HFF-Myc (cell line): ENCODE measurements at places on chromosomes 4 and X.

GRCh38 chrX:126655061-126655460, 102.4 kb upstream of the DCAF12L1 start:
- no peak for DNase-seq

DNA sequence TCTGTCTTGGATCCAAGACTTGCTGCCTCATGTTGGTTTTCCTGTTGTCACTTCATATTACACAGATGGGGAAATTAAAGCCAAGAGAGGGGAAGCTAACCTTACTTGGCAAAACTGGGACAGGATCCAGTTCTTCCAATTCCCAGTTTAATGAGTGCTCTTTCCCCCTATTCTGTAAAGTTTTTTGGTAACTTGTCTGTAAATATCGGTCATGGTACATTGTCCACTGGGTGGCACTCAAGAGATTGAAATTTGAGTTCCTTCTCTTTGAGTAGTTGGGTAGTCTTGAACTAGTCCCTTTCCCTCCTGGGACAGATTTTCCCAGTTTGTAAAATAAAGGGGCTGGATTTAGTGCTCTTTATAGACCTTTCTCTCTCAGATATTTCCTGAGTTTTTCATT, 12.4 kb upstream of the EOLA2 start:
- peak; percentile 38 for DNase-seq

DNA sequence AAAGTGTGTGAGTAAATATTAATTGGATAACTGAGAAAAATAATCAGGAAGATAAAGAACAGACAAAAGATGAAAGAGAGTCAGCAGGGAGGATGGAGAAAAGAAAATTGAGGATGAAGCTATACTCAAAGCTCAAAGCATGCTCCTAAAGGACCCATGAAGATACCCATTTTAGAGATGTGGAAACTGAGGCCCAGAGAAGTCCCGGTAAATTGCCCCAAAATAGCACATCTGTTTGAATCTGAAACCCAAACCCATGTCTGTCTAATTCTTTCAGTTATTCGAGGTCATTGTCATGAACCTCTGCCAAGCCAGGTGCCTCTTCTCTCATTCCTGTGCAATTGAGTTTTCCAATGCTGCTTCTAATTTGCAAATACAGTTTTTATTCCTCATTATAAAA, 29.6 kb upstream of the MSX1 start:
- no peak for DNase-seq

DNA sequence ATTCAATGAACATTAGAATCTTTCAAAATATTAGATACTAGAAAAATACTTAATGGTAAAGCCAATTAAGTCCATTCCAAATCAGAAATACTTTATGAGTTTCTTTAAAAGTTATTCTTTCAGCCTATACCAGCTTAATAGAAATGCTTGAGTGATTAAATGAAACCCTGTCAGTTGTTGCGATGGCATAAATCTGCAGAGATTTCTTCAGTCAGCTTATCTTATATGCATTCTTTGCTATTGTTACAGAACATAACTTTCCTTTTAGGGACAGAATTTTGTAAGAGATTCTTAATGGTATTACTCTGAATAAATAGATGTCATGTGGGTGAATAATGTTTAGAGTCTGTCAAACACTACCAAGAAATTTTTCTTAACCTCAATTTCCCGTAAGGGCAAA, 325.0 kb upstream of the HAND2 start:
- DNase-seq = no peak

GRCh38 chr4:117324851-117325491, 239.6 kb upstream of the TRAM1L1 start:
- DNase-seq = no peak

GRCh38 chr4:68359508-68359907, 9.6 kb upstream of the YTHDC1 start:
- DNase-seq = no peak

GRCh38 chr4:47451657-47452056, 11.8 kb downstream of the COMMD8 start:
- DNase-seq = peak; percentile 26

DNA sequence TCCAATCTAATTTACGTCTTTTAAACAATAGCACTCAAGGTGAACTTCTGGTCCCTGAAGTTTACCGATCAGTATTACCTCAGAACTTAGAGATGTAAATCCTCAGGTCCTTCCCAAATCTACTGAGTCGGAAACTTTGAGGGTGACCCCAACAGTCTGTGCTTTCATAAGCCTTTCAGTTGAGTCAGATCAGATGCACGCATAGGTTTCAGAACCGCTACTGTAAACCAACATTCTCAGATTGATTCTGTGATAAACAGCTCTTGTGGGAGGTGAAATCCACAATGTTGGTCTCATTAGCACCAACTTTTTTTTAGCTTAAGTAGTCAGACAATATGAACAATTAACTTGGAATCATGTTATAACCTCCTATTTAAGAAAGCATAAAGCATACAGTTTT, 86.0 kb downstream of the WWC2 start:
- DNase-seq = no peak

DNA sequence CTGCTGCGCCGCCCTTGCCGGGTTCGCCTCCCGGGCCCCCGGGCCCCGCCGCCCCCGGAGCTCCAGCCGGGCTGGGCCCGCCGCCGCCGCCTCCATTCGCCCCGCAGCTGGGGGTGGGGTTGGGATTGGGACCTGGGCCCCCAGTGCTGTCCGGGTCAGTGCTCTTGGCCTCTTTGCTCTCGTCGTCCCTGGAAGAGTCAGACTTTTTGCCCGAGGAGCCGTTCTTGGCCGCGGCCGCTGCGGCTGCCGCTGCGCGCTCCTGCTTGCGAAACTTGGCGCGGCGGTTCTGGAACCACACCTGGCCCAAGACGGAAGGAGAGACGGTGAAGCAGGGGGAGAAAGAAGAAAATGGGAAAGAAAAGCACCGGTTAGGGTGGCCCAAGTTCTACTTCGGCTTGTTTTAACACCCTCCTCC, 2.5 kb downstream of the PHOX2B start:
- DNase-seq = no peak

DNA sequence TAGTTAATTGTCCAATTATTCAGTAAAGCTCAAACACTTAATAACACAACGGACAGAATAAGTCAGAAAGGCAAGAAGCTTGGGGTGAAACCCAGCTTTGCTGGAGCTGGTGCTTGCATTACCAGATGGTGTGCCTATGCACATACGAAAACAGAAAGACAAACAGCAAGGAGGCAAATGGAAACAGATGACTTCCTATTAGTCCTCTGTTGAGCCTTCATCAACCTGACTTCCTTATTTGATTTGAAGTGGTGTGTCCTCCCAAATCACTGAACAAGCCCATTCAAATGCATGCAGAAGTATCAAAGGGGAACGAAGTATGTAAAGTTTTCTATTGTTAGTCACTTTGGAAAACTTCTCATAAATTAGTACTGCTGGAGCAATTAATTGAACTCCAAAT, 166.2 kb downstream of the ATP10D start:
- no peak for DNase-seq

- no peak for DNase-seq
Measured at GRCh38 chr4:7311205-7311604, 118.9 kb downstream of the SORCS2 start.

DNA sequence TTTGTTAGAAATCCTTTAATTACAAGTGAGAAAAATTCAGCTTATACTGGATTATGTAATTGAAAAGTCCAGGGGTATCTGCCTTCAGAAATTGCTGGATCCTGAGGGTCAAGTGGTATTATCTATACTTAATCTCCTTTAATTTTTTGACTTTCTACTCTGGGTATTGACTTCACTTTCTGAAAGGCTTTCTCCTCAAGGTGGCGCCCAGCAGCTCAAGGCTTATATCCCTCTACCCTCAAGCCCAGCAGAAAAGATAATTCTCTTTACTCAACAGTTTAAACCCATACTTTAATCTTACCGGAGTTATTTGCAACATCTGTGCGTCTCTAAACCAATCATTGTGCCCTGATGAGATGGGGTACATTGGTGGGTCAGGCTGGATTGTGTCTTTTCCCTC, 129.5 kb downstream of the LARP7 start:
- DNase-seq = no peak

DNA sequence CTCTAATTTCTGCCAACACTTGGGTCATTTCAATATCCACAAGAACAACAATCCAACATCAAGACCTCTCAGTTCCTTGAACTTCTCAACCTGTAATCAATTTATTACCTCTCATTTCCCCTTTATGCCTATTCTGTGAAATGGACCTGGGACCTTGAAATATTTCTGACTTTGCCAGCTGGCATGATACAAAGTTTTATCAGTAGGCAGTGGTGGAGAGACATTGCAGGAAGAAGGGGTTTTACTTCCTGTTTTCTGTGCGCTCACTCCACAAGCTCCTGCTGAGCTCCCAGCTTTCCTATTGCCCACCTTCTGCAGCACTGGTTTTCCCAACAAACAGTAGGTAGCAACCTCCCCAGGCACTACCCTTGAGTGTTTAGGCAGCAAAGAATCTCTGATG, 3.5 kb upstream of the ARHGEF6 start:
- no peak for DNase-seq

DNA sequence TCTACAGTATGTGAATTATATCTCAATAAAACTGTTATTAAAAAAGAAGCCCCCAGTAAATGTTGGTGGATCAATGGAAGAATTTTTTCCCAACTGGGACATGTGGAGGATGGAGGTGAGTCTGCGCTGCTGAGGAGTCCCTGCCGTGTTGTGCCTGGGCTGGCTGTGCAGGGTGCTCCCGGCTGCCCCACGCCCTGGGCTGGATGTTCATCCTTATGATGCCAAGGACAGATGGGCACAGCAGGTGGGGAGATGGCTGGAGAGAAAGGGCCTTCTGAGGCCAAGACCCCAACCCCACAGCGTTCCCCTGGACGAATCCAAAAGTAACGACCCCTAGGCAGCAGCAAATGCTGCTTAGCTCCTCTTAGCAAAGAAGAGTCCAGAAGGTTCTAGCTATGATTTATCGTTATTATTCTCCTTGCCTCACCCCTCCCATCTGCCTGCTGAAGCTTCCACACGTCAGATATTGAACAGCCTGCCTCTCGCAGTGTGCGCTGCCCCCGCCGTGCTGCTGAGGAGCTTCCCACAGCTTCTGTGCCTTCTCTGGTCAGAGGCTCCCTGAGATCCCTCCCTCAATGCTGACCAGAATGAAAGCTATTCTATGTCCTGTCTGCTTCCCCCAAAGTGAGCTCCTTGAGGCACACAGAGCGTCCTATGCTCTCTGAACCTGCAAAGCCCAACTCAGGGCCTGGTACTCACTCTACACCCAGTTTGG, 26.5 kb downstream of the HMX1 start:
- no peak for DNase-seq

GRCh38 chr4:54940996-54941865, 184.2 kb downstream of the KDR start:
- DNase-seq = no peak

GRCh38 chrX:130789793-130790192, 113.2 kb downstream of the ENOX2 start:
- no peak for DNase-seq

GRCh38 chrX:53281321-53281822, at the start of gene IQSEC2:
TSS of gene IQSEC2 (minus strand) at chrX:53281584.
- no peak for DNase-seq

DNA sequence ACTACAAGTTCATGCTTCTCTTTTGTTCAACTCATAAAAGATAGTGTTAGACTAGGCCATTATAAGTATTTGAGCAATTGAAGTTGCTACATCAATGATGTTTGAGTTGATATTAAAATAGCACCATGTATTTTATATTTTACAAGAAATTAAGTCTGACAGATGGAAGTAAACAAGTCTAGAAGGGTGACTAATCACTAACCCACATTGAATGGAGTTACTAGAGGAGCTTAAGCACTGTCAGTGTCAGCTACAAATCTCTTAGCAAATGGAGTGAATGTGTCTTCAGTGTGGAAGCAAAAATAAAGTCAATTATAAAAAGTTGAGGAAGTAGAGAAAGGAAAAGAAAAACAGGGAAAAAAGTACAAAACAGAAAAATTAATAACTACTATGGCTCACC, 592.5 kb downstream of the PCDH18 start:
- DNase-seq = no peak

- no peak for DNase-seq
Measured at GRCh38 chr4:8345946-8346814, 76.6 kb downstream of the HTRA3 start.

DNA sequence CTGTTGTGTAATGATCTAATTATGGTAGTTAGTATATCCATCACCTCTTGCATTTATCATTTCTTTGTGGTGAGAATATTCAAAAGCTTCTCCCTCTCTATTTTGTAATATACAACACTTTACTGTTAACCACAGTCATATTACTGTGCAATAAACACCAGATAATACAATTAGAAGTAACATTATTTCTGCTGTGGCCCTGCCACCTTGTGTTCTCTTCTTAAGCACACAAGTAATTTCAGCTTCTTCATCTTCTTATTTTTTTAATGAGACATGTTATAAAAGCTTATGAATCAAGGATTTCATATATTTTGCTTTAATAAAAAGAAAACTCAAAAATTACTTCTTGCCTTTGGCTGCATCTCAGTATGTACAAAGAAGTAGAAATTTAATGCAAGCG, 675.2 kb upstream of the INTU start:
- DNase-seq = no peak

- no peak for DNase-seq
Measured at GRCh38 chr4:128287141-128287870, at the start of gene PGRMC2. TSS of gene PGRMC2 (minus strand) at chr4:128287813. CDS start at chr4:128287790, 23 bp downstream.

GRCh38 chrX:2226182-2226581, 274.6 kb downstream of the DHRSX start:
- DNase-seq = no peak

- DNase-seq = no peak
Measured at GRCh38 chrX:113929004-113929403, 654.9 kb upstream of the HTR2C start.

- peak; percentile 20 for DNase-seq
Measured at GRCh38 chrX:119190831-119191230, 45.3 kb upstream of the PGRMC1 start.

DNA sequence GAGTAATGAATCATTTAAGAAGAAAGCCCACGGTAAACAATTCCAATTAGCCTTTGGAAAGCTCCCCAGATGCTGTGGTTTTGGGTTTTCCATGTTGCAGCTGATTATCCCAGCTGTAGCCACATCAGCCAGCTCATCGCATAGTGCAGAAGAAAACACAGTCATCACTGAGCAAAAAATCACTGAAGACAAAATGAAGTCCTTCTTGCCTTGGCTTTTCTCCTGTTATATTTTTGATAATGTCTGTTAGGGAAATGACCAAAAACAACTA, 193.0 kb upstream of the C1QTNF7 start:
- DNase-seq = peak; percentile 96

DNA sequence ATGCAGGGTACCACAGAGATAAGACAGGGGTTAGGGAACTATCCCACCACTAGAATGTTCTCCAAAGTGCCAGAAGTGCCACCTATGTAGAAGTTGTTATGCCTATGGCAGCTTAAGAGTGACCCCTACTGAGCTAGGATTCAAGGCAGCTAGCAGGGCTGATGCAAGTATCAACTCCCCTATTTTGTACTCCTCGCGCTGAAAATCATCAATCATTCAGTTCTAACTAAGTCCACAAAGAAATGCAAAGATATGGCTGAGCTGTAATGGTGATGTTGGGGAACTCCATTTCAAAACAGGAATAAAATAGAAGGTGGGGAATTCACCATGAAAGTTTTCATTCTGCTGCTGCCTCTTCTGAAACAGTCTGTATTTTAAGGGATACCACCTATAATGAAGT, 13.8 kb downstream of the ACSL4 start:
- no peak for DNase-seq
